ENCODE measurements at places on chromosomes 2 and 18.
A peak's percentile ranks its signal among the peaks of the same experiment; 100 is the strongest.

GRCh38 chr18:26714739-26715138 lies 150.8 kb downstream of the AQP4 start:
- no peak for ATAC-seq

GRCh38 chr2:236639461-236640235 lies 70.0 kb downstream of the ACKR3 start:
- no peak for ATAC-seq

DNA sequence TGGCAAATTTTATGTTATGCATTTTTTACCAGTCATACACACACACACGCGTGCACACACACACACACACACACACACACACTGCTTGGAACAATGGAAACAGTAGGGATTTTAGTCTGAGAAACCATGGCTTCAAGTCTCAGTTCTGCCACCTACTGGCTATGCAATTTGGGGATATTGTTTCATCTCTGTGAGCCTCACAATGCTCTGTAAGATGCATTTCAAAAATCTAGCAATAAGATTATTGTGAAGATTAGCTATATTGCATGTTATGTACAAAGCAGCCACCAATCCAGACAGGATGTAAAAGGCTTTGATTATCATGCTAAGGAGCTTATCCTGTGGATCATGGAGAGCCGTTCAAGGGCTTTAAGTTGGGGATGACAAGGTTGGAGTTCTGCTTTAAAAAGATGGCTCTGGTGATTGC lies 401.4 kb downstream of the NBAS start:
- ATAC-seq = peak; percentile 49

GRCh38 chr2:169746240-169746639 lies 12.6 kb downstream of the KLHL23 start:
- no peak for ATAC-seq

DNA sequence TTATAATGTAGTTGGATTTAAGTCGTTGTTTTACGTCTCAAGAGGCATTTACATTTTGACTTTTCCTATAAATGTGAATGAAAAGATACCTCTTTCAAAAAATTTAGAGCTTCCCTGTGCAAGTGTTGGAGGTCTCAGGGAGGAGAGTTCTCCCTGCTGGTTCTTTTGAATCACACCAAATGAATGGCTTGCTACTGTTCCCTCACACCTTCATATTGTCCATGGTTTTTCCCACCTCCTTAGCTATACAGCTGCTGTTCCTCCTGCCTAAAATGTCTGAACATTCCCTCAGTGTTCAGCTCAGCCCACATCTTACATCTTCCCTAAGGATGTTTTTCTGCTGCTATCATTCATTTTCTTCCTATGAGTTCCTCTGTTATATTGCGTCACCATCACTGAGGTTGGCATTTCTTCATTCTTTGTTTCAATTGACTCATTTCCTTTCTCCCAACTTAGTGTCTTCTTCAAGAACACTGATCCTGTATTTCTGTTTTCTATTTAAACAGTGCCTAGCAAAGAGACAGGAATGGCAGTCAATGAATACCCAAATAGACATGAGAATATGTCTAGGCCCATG lies 46.0 kb downstream of the COX7A2L start:
- no peak for ATAC-seq

DNA sequence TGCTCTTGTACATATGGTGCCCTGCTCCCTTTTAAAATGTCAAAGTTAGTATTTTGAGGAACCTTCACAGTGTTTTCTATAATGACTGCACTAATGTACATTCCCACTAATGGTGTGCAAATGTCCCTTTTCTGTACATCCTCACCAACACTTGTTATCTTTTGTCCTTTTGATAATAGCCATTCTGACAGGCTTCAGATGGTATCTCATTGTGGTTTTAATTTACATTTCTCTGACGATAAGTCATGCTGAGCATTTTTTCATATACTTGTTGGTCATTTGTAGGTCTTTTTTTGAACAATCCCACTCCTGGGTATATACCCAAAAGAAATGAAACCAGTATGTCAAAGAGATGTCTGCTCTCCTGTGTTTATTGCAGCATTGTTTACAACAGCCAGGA lies 268.3 kb downstream of the FBXO15 start:
- ATAC-seq = no peak

Data from esophagus mucosa (tissue), 1 donor.